ENCODE measurements at places on chromosomes 1 and 21.

GRCh38 chr1:67687198-67687545 lies 2.2 kb downstream of the GADD45A start:
- DNase-seq: no peak

DNA sequence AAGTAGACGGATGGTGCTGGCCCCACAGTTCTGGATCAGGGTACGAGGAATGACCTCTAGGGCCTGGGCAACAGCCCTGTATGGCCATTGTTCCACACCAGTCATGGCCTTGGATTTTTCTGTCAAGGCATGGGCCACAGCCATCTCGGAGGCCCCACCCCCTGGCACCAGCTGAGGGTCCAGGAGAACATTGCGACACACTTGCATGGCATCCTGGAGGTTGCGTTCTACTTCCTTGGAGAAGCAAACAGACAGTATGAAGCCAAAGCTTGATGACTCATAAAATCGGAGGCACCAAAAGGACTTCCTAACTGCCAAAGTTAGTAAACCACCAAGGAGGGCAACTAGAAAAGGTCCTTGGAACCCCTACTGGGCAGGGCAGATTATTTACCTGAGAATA lies 11.9 kb upstream of the VHLL start:
- no peak for DNase-seq

DNA sequence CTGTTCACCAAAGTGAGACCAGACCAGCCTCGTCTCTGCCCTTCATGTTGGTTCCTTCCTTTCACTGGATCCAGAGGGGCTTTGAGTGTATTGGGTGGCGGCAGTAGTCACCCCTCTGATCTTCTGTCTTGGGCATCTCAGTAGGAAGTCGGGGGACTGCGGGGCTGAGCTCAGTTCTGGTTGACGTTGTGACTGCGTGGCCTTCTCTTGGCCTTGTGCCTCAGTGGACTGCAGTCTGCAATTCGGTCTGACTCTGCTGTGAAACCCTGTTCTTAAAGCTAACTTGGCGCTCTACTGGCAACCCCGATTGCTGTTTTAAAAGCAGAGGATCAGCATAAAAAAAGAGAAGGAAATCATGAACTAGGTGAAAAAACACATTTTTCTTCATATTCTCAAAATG lies 56.7 kb downstream of the SLC37A1 start:
- DNase-seq: peak; percentile 9

DNA sequence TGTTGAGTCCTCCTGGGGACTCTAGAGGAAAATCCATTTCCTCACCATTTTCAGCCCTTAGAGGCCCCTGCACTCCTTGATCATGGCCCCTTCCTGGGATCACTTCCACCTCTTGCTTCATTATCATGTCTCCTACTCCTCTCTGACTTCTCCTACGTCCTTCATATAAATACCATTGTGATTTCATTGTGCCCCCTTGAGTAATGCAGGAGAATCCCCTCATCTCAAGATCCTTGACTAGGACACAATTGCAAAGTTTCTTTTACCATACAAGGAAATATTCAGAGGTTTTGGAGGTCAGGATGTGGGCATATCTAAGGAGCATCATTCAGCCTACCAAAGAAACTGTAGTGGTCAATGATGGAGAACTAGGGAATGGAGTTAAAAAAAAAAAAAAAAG lies 8.8 kb upstream of the GBP6 start:
- DNase-seq: no peak

GRCh38 chr1:186896211-186896610 lies 67.5 kb downstream of the PLA2G4A start:
- no peak for DNase-seq
